ENCODE measurements at places on chromosomes 4 and X.

DNA sequence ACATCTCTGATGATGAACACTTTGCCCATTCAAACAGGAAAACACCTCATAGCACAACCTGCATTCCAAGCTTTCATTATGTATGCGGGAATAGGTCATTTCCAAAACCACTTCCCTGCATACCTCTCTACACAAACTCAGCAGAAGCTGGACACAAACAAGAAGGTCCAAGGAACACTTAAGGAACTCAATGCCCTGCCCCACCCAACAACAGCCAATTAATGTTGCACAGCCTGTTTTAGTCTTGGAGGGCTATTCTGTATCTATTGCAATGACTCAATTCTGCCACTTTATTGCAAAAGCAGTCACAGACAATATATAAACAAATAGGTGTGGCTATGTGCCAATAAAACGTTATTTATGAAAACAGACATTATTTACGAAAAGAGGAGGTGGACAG, 16.7 kb downstream of the OPHN1 start:
- no peak for DNase-seq

- peak; percentile 10 for DNase-seq
Observed at GRCh38 chrX:27660878-27661277, 70.7 kb downstream of the DCAF8L2 start.

- no peak for DNase-seq
Observed at GRCh38 chr4:117550085-117550484, 464.7 kb upstream of the TRAM1L1 start.

DNA sequence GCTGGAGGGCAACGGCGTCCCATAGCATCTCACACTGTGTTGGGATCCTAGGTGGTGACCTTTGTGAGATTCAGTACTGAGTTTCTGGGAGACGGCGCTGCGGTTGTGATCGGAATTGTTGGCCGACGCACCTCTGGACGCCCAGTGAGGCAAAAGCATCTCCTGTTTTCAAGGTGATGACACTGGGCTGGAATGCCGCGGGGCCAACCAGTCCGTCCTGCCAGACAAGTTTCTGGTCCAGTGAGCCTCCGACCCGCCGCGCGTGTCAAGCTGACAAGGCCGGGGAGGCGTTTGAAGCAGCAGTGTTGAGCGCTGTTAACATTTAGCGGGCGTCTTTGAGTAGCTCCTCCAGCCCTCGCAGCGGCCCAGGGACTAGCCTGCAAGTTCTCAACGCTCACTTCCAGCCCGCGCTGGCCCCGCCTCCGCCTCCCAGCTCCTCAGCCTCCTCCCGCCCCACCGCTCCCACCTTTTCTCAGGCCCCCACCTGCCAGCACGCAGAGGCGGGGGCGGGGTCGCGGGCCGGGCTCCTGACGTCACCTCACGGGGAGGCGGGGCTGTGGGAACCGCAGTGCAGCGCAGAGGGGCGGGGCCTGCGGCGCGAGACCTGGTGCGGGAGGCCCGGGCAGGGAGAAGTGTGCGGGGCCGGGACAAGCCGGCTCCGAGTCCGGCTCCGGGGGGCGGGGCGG, 482 bp upstream of the CDS1 start:
- peak; percentile 31 for DNase-seq

DNA sequence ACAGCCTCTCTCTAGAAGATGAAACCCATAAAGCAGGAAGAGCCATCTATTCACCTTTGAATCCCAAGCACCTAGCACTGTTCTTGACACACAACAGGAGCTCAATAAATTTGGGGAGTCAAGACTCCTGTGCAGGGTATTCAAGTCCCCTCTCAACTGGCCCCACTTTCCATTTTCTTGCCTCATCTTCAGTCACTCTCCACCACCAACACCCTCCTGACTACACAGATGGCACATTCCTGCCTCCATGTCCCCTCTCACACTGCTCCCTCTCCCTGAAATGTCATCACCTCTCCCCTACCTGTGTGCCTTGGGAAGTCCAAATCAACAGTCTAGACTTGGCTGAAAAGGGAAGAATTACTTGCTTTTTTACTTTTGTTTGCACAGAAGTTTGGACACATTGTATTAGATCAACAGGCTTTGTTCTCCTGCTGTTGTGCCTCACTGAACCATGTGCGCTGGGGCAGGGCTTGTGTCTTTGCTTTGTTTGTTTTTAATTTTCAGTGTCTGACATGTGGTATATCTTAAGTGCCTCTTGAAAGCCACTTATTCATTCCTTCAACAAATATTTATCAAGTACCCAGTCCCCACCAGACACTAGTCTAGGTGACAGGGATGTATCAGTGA, 85.1 kb downstream of the APBB2 start:
- DNase-seq, result no peak

DNA sequence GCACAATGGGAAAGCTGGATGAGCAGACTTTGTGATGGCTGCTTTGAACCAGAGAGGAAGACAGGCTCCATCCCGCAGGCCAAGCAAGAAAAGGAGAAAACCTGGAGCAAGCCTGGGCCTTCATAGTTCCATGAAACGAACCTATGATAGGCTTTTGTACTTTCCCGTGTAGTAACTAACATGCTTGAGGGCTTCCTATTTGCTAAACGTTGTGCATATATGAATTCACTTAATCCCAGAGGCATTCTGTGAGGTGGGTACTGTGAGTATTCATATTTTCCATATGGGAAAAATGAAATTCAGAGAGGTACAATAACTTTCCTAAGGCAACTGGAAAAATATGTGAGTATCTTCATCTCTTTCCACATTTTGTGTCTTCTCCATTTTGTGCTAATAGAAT, 13.6 kb upstream of the APBB2 start:
- DNase-seq, result no peak

DNA sequence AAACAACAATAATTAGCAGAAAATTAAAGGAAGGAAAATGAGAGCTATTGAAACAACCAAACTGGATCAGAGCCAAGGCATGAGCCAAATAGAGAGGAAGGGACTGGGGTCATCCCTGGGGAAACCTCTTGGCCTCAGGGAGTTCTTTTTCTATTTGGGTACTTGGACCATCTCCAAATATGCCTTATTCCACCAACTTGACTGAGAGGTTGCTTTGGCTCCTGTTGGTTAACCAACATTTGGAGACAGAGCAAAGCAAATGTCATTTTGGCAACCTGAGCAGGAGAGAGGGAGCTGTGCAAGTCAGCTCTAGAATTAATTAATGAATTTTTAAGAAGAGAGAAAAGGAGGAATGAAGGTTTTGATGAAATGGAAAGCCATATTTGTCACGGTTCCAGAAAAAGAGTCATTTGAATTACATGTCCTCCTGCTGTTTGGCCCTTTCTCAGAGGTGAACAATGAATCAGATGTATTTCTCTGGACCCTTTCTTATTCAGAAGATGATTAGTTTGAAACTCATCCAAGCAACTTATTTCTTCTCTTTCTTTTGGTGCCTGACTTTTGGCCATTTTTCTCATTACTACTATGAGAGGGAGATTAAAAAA, 119.1 kb downstream of the CNKSR2 start:
- DNase-seq, result no peak

- no peak for DNase-seq
Observed at GRCh38 chr4:10808591-10808990, 124.0 kb upstream of the CLNK start.

- no peak for DNase-seq
Observed at GRCh38 chrX:77960567-77960966, 8.9 kb downstream of the PGAM4 start.

DNA sequence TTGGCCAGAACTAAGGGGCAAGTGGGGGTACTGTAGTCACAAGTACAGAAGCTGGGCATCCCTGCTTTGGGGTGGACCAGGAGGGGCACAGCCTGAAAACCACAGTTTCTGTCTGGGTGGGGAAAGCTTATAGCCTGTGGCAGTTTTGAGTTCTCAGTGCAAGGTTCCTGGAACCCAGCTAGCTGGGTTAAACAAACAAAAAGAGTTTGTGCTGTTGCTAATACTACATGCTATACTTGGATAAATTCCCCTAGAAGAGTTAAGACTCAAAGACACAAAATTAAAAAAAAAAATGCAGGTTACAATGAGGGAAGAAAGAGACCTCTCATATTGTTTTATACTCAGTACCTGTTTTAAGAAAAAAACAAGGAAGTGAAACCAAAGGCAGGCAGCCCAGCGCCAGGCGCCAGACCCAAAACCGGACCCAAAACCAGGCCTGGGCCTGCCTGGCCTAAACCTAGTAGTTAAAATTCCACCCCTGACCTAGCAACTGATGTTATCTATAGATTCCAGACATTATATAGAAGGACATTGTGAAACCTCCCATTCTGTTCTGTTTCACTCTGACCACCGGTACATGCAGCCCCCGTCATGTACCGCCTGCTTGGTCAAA, 50.8 kb downstream of the SLC2A9 start:
- DNase-seq, result no peak

GRCh38 chrX:78130396-78130795, 9.1 kb downstream of the TAF9B start:
- no peak for DNase-seq

GRCh38 chr4:89657931-89658700, 178.8 kb downstream of the SNCA start:
- peak; percentile 54 for DNase-seq

Data from RKO (cell line).